ENCODE measurements at places on chromosomes 3 and 15. TPM values are rescaled to one million over a fixed set of nuclear protein-coding genes. Genes with fewer than 3 reads are reported as not detected.

Gene MYRIP
- 2.8 TPM for total RNA-seq

Gene PARP15
- 0.90 TPM for total RNA-seq

Gene COMMD4
- total RNA-seq: 20.1 TPM

Gene KCNMB2
- total RNA-seq: not detected

Gene PLCB2
- 4.6 TPM for total RNA-seq

Gene TMEM89
- not detected for total RNA-seq

Gene CCR1
- 1.0 TPM for total RNA-seq

Gene CASR
- total RNA-seq: 0.02 TPM

Gene NT5DC2
- total RNA-seq: 6.8 TPM

Gene XCR1
- total RNA-seq: 0.10 TPM

Gene PLD1
- total RNA-seq: 6.7 TPM

Gene NPAP1
- total RNA-seq: not detected

Gene C3orf49
- not detected for total RNA-seq

Gene CHRNA5
- total RNA-seq: 3.1 TPM
